ENCODE measurements at places on chromosomes 1 and 21.

GRCh38 chr1:232593717-232594502, 36.0 kb downstream of the SIPA1L2 start:
- DNase-seq: no peak

DNA sequence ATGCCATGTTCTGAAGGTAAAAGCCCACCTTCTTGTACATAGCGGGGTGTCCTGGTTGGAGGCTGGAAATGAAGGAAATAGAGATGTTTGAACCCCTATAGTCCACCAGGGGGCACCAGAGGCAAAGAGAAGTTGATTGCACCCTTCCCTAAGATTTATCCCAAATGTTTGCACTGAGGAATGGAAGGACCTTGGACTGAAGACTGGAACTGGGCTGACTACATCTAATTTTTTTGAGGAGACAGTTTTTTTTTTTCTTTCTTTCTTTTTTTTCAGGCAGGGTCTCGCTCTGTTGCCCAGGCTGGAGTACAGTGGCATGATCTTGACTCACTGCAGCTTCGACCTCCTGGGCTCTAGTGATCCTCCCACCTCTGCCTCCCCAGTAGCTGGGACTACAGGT, 55.3 kb upstream of the EIF4G3 start:
- no peak for DNase-seq

DNA sequence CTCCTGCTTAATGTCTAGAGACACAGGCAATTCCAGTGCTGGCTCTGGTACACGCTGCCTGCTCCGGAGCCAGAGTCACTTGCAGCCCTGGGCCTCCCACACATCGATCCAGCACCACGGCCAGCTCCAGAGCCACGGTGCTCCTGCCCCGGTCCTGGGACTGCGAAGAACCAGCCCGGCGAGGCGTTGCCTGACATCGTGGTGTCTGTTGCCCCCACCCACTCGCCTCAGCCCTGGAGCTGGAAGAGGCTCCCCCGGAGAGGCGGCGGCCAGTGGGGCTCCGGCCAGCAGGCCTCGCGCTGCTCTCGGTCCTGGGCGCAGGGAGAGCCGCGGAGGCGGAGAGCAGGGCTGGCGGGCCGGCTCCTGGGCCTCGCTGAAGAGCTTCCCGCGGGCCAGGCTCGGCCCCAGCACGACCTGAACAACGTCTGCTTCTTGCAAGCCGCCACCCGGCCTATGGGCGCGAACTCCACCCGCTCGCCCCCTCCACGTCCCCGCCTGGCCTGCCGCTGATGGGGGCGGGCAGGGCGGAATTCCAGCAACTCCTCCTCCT, 364.8 kb downstream of the CEP170 start:
- no peak for DNase-seq

- DNase-seq: no peak
Measured at GRCh38 chr1:169161496-169162194, 55.2 kb downstream of the ATP1B1 start.

DNA sequence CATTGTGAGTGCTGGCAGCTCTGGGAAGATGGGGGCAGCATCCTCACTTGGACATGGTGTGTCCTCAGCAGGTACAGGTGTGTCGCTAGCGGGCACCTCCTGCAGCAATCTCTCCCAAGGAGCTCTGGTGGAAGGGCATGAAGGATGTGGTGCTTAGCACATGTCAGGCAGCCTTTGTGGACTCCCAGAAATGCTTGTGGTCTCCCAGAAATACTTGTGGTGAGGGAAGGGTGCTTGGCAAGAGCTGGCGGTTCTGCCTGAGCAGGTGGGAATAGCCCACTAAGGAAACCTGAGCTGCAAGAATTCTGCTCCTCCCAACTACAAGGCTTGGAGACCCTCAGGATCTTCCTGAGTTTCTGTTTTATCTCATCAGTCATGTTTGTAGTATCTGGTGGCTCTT, 371.6 kb downstream of the PRDM2 start:
- no peak for DNase-seq

DNA sequence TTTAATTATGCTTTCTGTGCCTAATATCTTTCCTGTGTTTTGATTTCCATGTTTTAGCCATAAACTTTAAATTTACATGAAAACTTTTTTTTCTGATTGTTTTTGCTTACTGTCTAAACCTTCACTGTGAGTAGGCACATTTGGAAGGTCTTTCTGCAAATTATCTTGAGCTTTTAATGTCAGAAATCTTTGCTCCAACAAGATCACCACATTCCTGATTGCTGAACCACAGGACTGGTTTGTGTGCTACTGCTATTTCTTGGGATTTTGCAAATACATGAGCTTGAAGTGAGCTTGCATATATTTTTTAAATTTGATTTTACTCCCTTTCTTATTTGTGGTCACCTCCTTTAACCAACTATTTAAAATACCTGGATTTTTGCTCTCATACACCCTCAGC, 61.3 kb downstream of the PTBP2 start:
- no peak for DNase-seq

- DNase-seq: no peak
Measured at GRCh38 chr1:111422546-111423391, 4.8 kb downstream of the OVGP1 start.

GRCh38 chr1:83850834-83851233, 148.1 kb downstream of the TTLL7 start:
- no peak for DNase-seq

- DNase-seq: no peak
Measured at GRCh38 chr1:202018468-202019234, 8.3 kb downstream of the ELF3 start.

DNA sequence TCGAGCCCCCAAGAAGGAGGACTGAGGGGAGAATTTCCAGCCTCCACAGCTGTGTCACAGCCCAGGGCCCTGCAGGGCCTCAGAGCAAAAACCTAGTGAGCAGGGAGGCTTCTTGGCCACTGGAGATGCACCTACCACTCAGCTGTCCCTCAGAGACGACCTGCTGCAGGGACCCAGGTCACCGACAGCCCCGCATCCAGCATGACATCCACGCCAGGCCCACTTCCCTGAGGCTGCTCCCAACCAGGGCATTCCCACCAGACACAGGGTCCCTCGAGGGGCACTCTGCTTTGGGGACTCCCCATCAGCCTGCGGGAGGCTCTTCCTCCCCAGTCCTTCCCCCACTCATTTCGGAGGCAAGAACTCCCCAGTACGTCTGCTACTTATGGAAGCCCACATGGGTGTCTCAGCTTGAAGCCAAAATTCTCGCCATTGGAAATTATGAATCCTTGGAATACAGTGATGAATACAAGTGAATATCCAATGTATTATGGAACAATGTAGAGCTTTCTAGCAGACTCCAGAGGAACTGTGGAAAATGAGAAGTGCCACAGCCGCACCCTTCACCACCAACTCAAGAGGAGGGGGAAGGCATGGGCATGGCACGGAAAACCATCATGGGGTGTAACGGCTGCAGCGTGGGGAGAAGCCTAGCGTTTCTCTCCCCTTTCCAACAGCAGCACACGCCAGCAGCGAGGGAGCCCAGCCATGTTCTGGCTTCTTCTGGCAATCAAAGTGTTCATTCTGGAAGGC, 6.9 kb downstream of the TFF3 start:
- DNase-seq: no peak

DNA sequence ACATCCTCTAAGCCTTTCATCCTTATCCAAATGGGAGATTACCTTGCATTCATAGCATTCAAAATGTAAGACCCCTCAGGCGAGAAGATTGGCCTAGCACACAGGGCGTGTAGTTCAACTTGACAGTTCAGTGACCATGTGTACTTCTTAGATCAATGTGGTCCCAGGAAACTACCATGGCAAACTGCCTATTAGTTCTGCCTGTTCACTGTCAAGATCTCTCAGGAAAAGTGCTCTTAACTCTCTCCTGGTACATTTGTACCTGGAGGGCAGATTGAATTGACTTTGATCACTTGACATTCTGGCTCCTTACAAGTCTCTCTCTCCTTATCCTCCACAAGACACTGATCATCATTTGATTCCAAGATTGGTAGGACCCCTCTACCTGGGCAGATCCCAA, 122.4 kb downstream of the CDC7 start:
- DNase-seq: no peak

DNA sequence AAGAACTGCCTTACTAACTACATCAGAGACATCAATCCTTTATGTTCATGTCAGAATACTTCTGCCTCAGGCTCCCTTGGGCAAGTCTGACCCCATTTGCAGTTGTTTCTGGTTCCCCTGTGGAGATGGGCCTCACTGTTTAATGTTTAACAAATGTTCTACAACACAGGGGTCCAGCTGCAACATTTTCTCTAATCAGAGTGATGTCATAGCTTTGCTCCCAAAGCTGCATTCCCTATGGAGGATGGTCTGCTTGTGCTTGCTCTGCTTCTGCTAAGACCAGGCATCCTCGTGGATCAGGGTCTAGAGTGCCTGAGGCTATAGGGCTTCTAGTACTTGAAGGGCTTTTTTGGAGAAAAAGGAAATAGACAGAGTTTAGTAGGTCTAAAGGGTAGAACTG, 1071.2 kb downstream of the TTLL7 start:
- DNase-seq: no peak

- no peak for DNase-seq
Measured at GRCh38 chr1:208565756-208566440, 321.7 kb upstream of the PLXNA2 start.

DNA sequence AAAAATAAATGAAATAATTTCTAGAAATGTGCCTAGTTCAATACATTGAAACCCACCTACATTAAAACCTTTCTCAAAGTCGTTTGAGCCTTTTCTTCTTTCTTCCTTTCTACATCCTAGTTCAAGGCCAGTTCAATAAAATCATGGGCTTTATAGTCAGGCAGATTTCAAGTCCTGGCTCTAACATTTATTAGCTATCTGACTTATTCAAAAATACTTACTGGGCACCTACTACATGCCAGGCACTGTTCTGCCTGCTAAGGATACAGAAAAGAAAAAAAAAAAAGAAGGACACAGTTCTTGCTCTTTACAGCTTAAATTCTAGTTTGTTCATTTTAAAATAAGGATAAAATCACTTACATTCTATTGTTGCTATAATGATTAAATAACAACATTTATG, 134.2 kb upstream of the FGGY start:
- DNase-seq: no peak

DNA sequence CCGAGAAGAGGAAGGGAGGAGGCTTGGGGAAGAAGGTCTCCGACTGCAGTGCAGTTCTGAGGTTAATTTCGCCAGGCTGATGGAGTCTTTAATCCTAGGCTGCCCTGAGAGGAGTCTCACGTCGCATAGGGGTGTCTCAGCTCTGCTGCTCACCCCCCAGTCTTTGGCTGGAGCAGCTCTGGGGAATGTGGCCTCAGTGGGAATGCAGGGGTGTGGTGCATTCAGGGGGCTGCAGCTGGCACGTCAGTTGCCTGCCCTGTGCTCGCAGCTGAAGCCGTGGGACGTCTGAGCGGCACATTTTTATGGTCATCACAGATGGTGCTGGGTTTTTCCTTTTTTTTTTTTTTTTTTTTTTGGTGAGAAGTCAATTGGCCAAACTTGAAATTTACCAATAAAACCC, 38.2 kb downstream of the ACTN2 start:
- DNase-seq: no peak

DNA sequence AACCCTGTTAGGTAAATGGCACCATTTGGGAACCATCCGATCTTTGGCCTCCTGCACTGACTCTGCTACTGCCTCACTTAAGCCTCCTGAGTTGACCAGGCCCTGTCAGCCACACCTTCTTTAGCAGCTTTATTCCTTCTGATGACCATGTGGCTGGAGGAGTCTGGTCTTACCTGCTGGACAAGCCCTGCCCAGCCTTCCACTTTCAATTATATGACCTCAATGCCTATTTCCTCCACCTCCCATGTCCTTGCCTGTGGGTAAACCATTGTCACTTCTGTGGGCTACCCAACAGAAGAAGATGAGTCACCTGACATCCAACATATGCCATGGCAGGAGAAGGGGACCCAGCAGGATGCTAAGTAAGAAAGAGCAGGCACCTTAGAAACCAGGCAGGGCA, 393.8 kb downstream of the NTNG1 start:
- DNase-seq: no peak

DNA sequence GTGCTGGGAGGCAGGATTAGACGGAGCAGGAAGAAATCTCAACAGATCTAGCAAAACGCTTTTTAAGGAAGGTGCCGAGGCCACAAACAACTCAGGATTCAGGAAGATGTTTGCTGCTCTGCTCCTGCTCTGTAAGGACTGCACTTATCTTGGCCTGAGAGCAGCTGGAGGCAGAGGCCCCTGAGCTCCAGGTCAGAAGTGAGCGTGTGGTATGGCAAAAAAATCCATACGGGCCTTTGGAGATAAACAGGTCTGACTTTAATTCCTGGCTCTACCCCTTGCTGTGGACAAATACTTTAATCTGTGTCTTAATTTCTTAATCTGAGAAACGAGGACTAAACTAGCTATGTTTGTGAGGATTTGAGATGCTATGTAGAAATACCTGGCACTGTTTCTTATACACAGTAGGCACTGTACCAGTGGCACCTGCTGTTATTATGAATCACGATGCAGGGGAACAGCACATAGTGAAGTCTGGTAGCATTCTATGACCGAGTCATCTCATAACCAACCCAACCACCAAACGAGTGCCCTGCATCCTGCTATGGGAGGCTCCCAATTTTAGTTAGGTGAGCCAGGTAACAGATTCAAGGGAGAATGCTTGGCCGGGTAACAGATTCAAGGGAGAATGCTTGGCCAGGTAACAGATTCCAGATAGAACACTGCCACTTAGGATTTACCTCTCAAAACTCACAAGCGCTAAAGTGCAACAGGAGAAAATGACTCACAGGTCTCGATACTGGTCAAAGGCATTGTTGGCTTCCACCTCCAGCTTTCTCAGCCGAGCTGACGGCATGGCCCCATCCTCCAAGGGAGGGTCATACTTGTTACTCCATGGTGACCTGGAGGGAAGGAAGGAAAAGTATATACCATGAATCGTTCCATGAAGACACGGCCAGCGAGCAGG, 65.9 kb downstream of the SLC66A1 start:
- no peak for DNase-seq

Measured in spleen (tissue), 13 donors.